ENCODE measurements at places on chromosomes 3 and 15.

GRCh38 chr3:136135039-136135802, 60.9 kb downstream of the MSL2 start:
- no peak for DNase-seq

GRCh38 chr3:134035836-134036235, 6.1 kb upstream of the SLCO2A1 start:
- no peak for DNase-seq

GRCh38 chr3:167895684-167896083, 160.2 kb downstream of the SERPINI1 start:
- no peak for DNase-seq

GRCh38 chr3:24829011-24829581, 334.4 kb upstream of the THRB start:
- DNase-seq = no peak

- DNase-seq = no peak
Observed at GRCh38 chr3:115580566-115580965, 42.7 kb upstream of the GAP43 start.

- DNase-seq = no peak
Observed at GRCh38 chr3:52108302-52109232, 45.7 kb downstream of the POC1A start.

DNA sequence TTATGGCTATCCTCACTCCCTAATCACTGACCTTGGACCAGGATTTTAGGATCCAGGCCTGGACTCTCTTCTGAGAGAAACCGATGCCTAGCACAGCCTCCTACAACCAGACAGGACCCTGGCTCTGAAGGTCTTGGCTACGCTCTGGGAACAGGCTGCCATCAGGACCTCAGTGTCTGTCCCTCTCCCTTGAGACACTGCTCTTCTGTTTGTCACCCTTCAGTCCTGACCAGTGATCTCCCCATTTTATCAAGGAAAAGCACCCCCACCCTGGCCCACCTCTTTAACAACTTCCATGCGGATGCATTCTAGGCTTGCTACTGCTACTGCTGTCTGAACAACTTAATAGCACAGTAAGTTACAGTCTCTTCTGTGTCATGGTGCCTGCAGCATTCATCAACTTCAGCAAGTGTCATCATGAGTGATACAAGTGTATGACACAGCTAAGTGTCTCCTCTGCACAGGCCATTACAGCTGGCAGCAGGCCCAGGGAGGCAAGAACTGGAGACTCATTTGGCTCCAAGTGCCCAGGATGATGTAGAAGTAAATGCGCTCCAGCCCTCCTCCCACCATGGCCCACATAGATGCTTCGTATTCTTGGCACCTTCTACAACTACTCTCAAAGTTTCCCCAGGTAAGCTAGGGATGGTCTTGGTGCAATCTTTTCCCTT, 302.4 kb downstream of the EPHB1 start:
- no peak for DNase-seq

DNA sequence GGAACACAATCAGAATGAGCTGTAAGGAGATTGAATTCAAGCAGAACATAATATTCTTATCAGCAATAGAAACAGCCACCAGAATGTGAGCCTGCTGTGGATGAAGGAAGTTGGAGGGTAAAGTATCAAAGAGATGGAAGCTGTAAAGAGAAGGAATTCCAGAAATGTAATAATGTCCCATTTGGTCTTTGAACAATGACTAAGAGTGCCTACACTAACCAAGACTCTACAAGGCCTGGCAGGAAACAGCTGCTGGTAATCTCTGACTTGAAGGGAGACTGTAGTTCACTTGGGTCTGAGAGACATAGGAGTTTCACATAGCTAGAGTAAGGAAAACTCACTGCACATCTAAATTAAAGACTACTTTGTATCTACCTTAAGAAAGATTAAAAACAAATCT, 1176.0 kb upstream of the ALCAM start:
- no peak for DNase-seq

GRCh38 chr3:104520228-104520655, 846.5 kb upstream of the ALCAM start:
- no peak for DNase-seq

DNA sequence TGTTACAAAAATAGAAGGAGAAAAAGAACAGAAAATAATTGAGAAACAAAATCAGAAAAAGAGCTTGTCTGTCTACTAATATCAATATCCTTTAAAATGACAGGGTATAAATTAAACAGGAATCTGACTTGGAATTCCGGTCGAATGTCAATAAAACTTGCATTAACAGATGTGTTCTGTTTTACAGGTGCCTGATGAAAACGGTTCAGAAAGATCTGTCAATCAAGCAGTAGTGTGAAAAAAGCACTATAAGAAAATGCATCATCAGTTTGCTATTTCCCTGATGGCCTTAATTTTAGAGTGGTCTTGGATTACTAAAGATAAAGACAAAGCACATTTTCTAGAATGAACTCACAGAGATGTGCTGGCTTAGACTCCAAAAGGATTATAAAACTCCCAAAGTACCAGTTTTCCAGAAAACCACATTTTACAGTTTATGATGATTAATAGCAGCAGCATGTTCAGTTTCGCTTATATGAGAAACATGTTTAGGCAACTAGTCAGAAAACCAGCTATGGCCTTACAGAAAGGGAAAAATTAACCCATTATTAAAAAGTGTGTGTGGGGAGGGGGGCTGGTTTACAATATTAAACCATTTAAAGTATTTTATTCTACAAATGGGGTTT, 8.2 kb upstream of the C3orf38 start:
- DNase-seq = no peak

- no peak for DNase-seq
Observed at GRCh38 chr3:162586591-162586990, 1090.0 kb downstream of the OTOL1 start.

DNA sequence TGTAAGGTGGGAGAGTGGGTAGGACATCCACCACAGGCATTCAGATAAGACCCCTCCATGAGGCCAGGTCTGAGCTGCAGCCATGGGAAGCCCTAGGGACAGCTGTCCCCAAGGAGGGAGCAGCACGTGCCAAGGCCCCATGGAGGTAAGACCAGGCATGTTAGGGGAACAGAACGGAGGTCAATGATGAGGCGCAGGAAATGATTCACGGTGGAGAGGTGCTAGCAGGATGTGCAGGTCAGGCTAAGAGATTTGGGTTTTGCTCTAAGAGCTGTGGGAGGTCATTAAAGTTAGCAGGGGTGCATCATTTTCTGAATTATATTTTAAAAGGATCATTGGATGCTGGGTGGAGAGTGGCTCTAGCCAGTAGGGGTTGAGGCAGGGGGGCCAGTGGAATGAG, 66.4 kb upstream of the SNRPA1 start:
- DNase-seq = no peak

- DNase-seq = no peak
Observed at GRCh38 chr3:113754494-113755159, 7.8 kb downstream of the ATP6V1A start.

GRCh38 chr3:102532901-102533300, 98.1 kb downstream of the ZPLD1 start:
- no peak for DNase-seq

DNA sequence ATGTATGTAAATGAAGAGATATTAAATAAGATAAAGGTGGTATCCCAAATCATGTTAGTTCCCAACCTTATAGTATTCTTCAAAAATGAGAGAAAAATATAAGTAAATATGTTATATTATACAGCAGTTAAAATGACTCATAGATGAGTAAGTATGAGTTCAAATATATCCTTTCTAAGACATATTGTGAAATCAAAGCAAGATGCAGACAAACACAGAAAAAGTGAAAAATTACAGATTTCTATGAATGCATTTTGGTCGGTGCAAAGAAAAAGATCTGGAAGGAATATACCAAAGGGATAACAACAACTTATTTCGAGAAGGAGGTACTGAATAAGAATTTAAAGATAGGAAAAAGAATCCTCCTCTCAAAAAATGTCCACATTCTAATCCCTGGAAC, 181.2 kb upstream of the TTC14 start:
- DNase-seq = no peak

DNA sequence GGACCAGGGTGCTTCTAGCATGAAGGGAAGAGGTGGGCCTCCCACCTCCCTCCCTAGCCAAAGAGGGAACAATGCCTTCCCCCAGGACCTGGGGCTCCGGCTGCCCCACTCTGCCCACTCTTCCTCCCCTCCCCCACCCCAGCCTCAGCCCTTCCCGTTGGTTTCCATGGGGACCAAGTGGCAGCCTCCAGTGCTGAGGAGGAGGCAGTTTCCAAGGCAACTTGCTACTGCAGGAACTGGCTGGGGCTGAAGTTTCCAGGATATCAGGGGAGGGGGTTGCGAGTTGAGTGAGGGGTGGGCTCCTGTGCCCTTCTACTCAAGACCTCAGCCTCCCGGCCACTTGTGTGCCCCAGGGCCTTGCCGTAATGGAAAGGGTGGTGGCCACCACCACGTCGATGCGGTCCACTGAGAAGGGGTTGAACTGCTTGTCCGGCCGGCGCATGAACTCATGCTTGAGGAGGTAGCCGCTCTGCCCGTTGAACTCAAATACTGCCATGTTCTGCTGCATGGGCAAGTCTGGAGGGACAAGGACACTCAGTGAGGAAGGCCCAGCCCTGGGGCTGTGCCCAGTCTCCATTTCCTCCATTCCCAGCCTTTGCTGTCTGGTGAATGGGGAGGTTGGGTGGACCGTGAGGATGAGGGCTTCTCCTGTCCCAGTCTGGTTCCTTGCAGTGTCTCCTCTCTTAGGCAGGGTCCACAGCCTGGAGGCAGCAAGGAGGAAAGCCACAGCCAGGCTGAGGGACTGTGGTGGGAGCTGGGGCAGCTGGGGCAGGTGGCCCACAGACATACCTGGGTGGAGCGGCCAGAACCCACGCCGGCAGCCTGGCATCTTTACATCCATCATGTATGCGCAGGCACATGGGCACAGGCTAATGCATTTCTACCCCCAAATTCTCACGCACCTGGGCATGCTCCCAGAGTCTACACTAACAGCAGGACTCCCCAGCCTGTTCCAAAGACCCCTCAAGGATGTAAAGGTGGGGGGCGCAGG, 11.3 kb upstream of the ANKRD63 start:
- no peak for DNase-seq

GRCh38 chr3:11660242-11660641, 16.5 kb upstream of the VGLL4 start:
- DNase-seq = no peak

DNA sequence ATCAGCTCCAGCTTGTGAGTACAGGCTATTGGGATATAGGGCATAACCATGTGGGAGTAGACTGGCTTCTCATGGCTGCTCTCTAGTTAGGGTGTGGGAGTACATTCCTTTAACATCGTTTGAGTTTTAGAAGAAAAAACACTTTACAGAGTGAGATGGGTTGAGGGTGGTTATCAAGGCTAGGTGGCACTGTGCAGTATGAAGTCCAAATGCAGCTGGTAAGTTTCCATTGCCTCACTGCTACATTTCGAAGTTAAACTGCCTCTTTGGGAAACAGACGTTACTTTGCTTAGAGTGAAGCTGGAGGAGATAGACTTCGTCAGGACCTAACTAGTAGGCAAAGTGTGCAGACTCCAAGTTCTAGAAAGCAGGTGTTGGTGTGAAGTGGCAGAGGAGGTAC, 192.4 kb downstream of the SQOR start:
- no peak for DNase-seq

DNA sequence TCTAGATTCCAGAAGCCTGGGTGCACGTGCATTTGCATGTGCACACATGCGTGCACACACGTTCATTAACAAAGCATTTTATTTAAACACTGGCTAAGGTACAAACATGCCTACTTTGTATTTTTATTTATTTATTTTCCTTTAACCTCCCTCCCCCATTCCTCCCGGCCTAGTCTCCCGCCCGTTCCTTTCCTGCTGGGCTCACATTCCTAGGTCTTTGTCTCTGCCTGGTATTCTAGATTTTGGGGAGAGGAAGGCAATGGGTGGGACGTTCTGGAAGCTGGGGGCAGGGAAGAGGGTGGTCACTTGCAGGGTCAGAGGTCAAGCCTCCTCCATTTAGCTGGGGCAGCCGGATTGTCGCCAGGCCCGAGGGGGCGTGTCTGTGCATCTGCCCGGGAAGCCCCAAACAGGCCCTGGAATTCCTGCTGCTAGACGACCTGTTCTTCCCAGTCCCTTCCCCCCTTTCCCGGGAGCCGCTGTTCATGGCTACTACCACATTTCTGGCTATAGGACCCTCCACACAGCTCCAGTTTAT, 51.8 kb downstream of the TRIM71 start:
- DNase-seq = no peak

DNA sequence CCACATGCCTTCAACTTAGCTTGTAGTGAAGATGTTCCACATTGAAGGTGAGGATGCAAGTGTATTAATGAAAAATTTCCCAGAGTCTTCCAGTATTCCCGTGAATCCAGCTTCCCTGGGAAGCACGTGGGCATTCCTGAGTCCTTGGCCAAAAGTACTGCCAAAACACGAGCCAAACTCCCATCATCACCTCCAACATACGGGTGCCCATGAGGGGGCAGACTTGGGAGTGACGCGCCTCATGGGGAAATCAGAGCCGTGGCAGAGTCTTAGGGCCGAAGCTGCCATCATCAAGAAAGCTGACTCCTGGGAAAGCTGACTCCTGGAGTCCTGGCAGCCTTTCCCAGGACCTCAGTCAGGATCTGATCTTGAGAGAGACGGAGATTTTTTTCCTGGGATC, 20.1 kb upstream of the TM2D3 start:
- no peak for DNase-seq

- DNase-seq = no peak
Observed at GRCh38 chr3:82424031-82424339, 662.5 kb upstream of the GBE1 start.

DNA sequence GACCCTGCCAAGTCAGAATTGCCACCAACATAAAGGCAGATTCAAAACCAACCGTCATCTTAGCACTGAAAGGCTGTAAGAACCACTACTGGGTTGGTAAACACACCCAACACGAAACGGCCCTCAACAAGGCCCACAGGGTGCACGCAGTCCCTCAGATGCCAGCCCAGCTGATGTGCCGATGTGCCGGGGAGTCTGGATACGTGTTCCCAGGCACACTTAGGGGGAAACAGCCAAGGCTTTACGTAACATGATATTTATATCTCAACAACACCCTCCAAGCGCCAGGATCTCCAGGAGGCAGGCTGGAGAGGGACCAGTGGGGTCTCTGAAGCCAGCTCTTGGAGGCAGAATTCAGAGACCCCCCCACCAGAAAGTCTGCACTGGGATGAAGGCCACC, 14.2 kb downstream of the POC1A start:
- DNase-seq = no peak

DNA sequence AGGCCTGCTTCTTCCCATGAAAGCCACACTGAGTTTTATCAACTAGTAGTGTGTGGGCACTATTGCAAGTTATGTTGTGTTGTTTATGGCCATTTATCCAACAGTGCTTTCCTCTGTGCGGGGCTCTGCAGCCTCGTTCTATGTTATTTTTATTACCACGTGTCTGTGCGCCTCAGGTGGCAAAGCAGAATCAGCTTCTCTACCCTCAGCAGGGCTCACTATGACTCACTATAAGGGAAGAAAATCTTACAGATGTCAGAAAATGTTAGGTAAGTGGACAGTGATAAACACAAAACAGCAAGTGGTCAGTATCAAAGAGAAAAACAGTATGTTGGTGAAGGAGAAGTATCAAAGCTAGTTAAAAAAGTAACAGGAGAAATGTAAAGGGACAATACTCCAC, 61.4 kb downstream of the MOBP start:
- no peak for DNase-seq

Measured in stimulated activated CD4-positive, alpha-beta T cell treated with anti-CD3 and anti-CD28 coated beads, Interleukin-4, amount 100 ng/mL, for 4 hours (primary cell).